ENCODE measurements at places on chromosomes 5 and 9.

DNA sequence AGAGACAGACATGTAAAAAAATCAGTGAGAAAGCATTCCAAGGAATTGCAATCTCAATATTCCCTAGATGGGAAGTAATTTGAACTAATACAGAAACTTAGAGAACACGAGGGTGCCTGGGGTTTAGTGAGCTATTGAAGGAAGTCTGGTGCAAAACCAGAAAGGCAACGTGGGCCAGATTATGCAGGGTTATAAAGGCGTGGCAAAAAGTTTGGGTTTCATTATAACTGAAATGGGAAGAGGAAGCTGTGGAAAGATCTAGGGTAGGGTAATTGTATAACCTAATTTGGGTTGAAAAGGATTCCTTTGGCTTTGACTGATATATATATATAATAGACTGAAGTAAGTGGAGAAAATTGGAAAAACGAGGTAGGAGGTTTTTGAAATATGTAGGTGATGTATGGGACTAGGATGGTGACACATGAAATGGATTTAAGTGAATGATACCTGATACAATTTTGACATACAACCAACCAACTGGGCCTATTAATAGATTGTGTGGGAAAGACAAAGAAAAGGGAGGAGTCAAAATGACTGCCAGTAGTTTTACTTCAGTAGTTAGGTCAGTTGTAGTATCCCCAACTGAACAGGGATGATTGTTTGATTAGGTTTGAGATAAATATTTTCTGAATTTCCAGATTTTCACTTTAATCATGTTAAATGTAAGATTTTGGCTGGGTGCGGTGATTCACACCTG lies 65.3 kb downstream of the FAM174A start:
- DNase-seq: no peak

- no peak for DNase-seq
These were observed 197.6 kb downstream of the NR3C1 start for GRCh38 chr5:143205883-143206195.

- no peak for DNase-seq
These were observed 135.5 kb downstream of the FBN2 start for GRCh38 chr5:128402506-128402905.

GRCh38 chr5:16464664-16465543 lies 696 bp downstream of the ZNF622 start:
- DNase-seq: no peak

GRCh38 chr9:69829484-69829883 lies 8.9 kb downstream of the CFAP95 start:
- no peak for DNase-seq

DNA sequence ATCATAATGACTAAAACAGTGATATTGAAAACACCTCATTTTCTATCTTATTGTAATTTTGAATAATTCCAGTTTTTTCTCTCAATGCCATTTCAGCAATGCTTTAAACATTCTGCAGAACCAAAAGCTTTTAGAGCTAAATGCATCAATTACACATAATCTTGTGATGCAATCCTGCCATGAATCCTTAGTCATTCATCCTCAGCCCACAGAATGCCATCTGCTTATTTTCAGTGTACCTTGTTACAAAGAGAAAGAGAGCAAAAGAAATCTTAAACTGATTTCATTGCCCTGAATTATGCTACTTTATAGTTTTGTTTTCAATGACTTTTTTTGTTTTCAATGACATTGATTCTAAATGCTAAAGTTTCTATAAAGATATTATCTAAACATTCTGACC lies 1234.8 kb upstream of the C9orf72 start:
- DNase-seq: no peak

DNA sequence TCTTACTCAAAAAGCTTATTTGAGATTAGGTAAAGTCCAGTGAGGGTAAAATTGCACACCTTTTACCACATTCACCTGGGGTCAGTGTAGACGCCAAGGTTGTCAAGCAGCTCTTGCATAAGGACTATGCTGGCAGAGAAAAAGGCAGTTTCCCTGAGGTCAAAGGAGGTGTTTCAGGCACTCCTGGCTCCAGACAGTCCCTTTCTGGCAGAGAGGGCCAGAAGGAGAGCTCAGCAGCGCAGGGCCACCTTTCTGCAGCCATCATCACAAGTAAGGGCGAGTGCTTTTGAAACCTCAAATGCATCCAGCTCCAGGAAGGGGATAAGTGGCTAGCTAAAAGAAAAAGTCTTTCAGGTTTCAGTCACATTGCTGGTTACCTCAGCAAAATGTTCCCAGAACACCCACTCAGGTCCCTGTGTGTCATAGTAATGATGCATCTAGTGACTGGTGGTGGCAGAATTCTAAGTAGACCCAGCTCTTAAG lies 16.7 kb upstream of the IL13 start:
- DNase-seq: no peak

DNA sequence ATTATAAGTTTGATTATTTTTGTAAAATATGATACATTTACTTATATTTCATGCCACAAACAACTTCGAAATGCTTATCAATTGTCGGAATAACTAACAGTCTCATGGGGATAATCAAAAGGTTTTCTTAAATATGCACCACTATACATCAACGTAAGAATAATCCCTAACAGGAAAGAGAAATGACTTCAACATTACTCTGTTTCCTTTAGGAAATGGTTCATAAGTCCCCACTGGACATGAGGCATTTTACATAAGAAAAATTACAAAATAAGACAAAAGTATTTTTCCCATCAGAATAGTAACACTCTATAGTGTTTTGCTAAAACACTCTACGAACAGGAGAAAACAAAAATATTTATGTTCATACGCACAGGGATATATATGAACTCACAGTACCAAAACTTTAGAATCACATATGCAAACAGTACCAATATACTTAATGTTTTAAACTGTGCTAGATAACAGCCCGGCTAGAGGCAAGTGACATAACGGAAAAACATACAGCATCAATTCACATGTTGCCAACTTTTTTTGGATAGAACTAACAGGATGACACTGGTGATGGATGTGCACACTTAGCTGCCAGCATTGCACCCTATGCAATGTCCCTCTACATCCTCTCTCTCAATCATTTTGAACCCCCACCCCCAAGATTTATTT lies 120.5 kb downstream of the NFIB start:
- DNase-seq: no peak

DNA sequence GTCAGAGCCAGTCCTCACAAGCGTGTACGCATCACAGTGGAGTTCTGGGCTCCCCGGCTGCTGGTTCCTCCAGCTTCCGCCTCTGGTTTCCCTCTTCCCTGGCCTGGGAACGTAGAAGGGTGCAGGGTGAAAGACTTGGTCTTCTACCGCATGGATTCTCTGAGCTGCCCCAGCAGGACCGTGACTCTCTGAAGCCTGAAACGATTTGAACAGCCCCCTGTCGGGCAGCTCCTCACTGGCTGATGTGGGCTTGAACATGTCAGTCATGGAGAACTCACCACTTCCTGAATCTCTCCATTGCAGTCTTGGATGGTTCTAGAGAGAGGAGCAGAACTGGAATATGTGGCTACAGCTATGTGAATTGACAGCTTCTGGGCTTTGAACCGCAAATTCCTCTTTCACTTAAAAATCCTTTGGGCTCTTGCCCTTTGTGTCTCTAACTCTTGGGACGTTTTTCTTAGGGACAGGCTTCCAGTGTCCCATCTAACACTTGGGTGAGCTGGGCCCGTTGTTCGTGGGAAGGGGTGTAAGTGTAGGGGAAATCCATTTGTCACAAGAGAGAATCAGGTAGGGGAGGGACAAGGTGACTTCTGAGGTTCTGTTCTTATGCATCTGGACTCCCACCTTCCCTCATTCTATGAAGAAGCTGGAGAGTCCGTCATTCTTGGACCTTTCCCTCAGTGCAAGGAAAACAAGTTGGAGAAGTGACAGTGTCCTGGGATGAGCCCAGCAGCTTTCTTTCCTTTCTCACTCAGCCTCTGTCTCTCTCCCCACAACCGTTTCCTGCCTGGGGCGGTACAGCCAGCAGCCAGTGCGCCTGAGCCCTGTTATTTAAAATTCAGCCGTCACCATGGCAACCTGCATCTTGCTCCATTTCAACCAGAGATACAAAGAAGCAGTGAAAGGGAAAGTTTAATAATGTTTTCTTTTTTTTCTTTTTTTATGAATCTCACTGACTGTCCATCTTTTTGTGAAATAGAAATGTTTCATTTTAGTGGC lies 84.7 kb downstream of the PTTG1 start:
- no peak for DNase-seq

GRCh38 chr5:100469767-100470166 lies 65.4 kb upstream of the FAM174A start:
- no peak for DNase-seq

DNA sequence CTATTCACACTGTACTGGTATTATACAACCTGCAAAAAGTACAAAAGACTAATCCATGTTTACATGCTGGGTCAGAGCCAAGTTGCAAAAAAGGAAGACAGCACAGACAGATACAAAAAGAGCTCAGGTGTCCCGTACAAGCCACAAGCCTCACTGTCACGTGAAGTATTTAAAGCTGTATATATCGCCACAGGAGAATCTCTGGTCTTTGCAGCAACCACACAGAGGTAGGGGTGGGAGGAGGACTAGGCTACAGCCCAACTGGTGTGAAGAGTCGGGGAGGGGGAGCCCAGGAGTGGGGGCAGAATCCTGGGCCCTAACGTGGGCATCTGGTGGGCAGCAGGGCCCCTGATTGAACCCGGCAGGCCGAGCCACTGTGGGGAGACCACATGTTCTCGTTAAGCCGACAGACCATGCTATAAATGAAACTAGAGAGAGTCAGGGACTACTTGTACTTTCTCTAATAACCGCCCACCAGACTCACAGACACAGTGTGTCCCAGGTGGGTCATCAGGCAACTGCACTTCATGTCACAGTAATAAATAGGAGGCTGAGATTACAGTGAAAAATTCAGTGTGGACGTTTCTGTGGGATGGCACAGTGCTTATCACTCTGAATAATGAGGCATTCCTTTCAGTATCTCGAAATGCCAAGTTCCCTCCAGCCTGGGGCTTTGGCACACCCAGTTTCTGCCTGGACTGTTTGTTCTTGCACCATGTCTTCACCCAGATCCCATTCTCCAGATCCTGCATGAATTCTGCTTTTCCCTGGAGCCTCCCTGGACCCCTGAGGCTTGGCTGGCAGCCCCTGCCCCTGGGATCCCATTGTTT lies 79.3 kb upstream of the SH3PXD2B start:
- DNase-seq: no peak

DNA sequence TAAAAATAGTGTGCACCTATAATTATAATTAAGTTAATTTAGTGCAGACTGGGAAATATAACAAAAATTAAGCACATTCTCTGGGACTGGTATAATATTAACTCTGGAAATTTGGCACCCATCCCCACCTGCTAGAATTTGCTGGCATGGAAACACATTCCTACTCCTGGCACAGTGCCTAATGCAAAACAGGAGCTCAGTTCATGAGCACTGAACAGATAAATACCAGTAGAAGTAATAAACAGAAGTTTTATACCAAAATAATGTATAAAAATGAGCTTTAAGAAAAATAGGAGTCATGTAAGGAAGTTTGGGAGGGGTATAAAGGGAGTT lies 23.7 kb upstream of the NPR3 start:
- DNase-seq: no peak

DNA sequence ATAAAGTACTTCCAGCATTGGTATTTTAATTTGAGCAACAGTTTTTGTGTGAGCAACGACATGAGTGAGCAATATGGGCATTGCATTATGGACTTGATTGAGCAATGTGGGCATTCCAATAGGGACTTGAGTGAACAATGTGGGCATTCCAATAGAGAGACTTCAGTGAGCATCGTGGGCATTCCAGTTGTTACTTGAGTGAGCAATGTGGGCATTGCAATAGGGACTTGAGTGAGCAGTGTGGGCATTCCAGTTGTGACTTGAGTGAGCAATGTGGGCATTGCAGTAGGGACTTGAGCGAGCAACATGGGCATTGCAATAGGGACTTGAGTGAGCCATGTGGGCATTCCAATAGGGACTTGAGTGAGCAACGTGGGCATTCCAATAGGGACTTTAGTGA lies 52.2 kb downstream of the ZCCHC7 start:
- no peak for DNase-seq

- DNase-seq: no peak
These were observed 526 bp downstream of the CLIC3 start for GRCh38 chr9:136995772-136996311.

GRCh38 chr5:74034733-74035132 lies 408.7 kb downstream of the ARHGEF28 start:
- DNase-seq: no peak

Measured in cerebellar nuclear complex (tissue), 1 donor.